ENCODE measurements at places on chromosomes 7 and 10.

- DNase-seq, result peak; percentile 61
Observed at GRCh38 chr7:26156451-26157420, 4.7 kb downstream of the NFE2L3 start.

GRCh38 chr7:54153462-54153861 is 388.7 kb upstream of the VSTM2A start:
- no peak for DNase-seq

DNA sequence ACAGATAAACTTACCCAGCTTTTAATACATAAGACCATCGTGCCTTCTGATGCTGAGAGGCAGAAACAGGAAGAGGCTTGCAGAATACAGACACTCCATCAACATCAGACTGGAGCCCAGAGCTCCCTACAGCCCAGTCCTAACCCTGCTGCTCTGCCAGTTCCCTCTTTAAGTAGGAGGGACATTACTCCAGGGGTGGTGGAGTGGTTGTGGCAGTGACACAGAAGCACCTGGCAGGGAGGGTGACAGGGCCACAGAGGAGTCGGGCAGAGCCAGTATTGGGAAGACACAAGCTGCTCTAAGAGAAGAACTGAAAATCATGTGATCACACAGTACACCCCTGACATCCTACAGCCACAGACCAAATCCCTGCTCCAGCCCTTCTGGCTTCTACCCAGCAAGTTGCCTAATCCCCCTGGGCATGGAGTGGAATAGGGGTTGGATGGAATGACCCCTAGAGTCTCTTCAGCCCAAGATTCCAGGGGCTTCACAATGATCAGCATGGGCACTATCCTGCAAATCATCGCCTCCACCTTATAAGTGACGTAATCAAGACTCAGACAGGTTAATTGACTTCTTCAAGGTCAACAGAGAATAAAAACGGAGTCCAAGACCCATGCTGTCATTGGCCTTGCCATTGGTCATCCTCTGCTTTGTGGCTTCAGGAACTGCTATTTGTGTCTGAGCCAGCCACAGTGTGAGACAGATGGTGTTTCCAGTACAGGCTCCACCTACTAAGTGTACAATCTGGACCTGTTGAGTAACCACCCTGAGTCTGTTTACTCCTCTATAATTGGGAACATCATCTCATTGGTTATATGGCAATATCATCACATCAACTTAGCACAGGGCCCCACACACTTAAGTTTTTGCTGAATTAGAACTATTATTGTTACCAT is 61.1 kb upstream of the ZMIZ1 start:
- no peak for DNase-seq

DNA sequence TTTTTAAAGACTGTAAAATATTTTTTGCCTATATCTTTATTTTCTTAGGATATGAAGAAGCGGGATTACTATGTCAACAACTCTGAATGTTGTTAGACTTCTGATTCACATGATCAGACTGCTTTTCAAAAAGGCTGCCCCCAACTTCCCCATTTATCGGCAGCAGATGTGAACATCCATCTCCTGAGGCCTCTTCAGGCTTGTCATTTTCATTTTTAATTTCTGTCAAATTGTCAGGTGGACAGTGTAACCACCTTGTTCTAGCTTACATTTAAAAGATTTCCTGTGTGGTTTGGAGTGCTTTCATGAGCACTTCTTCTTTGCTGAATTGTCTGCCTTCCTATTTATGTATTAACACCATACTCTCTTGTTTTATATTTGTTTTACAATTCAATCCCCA is 78.8 kb upstream of the GSDME start:
- DNase-seq, result peak; percentile 37

- no peak for DNase-seq
Observed at GRCh38 chr10:120521880-120522279, 64.9 kb downstream of the PLPP4 start.

- no peak for DNase-seq
Observed at GRCh38 chr7:72254455-72254854, 157.7 kb downstream of the CALN1 start.

GRCh38 chr7:121103086-121103485 is 114.6 kb downstream of the CPED1 start:
- no peak for DNase-seq

- no peak for DNase-seq
Observed at GRCh38 chr7:39125846-39126245, 148.1 kb downstream of the POU6F2 start.

DNA sequence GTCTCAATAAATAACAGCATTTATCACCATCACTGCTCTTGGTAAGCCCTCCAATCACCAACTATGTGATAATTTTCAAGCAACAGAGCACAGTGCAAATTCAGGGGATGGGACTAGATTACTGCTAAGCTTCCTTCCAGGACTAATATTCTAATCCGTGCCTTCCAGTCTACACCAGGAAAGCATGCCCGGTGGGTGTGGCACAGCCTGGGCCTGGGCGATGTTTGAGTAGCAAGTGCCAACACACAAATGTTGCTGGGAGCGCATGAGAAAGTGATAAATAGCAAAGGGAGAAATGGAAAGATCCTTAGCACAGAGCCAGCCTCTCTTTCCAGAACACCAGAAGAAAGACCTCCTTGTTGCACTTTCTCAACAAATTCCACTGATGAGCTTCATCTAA is 13.5 kb upstream of the TM9SF3 start:
- no peak for DNase-seq

DNA sequence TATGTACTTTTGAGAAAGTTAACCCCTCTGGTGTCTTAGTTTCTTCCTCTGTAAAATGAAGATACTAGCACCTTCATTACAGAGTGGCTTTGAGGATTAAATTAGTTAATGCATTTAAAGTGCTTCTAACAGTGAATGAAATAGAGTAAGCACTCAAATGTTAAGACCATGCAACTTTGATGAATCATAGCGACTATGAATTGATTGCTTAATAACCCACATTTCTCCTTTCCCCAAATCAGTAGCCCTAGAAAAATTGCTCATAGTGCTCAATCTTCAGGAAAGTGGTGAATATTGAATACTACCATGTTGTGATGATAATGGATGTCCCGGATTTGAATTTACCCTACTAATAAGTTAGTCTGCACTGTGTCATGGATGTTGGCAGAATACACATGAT is 48.1 kb downstream of the CD36 start:
- no peak for DNase-seq

DNA sequence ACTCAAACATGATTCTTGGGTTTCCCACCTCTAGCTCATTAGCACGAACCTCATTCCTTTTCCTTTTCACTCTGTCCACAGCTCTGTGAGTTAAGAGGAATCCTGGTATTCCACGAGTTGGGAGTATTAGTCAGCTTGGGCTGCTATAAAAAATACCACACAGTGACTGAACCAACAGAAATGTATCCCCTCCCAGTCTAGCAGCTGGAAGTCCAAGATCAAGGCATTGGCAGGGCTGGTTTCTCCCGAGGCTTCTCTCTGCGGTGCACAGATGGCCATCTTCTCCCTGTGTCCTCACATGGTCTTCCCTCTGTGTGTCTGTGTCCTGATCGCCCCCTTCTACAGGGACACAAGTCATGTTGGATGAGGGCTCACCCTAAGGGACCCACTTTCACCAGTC is 261.6 kb downstream of the TNS3 start:
- no peak for DNase-seq

DNA sequence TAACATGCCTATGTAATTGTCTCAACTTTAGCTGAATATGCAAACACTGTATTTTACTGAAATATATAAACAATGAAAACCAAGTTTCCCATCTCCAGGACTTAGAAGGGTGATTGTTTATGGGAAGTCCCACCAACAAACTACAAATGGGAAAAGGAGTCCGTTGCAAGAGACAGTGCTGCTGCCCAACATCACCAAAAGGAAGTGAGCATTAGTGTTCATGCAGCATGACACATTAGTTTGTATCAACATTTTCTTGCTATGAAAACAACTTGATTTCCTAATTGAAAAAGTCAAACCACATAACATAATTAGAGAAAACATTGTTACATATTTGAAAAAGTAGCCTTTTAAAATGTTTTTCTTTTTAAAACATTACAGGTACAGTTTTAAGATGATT is 138.5 kb downstream of the ZNF438 start:
- DNase-seq, result no peak

GRCh38 chr7:38000272-38000671 is 79.8 kb downstream of the EPDR1 start:
- DNase-seq, result no peak

GRCh38 chr7:82114237-82114636 is 329.3 kb downstream of the CACNA2D1 start:
- DNase-seq, result no peak

GRCh38 chr10:76017733-76018433 is 586.5 kb downstream of the LRMDA start:
- DNase-seq, result no peak

GRCh38 chr10:78442836-78443550 is 409.3 kb downstream of the RPS24 start:
- no peak for DNase-seq

DNA sequence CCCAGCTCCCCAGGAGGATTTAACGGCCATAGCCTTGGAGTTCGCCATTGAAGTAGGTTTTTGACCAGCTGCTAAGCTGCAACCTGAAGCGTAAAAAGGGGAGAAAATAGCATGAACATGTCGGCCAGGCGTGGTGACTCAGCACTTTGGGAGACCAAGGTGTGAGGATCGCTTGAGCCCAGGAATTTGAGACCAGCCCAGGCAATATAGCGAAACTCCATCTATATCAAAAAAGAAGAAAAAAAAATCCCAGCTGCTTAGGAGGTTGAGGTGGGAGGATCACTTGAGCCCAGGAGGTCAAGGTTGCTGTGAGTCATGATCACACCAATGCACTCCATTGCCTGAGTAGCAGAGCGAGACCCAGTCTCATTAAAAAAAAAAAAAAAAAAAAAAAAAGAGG is 32.2 kb upstream of the MCU start:
- DNase-seq, result no peak

DNA sequence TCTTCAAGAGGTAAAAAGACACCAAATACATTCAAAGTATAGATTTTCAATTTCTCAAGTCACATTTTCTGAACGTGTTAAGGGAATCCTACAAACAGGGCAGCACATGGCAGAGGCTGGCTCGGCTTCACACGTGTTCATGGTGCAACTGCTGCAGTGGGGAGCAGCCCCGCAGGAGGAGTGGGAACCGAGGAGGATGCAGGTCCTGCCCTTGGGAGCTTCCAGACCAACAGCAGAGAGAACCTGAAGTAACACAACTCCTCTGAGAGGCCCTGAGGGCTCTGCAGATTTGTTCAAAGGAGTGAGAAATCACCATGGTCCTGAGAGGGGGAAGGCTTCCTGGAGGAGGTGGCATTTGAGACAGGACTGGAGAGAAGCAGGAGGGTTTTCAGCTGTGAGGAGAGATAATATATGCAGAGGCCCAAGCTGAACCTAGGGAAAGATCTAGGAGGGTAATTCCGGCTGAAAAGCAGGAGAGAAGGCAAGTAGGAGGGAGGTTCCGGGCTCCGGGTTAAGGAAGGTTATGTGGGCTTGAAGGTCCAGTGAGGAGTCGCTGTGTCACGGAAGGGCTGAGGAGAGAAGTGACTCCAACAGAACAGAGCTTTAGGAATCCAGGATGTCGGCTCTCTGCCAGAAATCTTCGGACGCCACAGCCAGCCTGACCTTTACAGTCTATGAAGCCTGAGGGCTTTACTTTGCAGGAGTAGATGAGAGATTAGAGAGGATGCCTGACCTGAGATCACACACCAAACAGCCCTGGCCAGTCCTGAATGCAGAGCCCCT is 77.5 kb downstream of the GPR26 start:
- no peak for DNase-seq

- DNase-seq, result peak; percentile 19
Observed at GRCh38 chr10:27345455-27345920, 104.9 kb upstream of the ACBD5 start.

DNA sequence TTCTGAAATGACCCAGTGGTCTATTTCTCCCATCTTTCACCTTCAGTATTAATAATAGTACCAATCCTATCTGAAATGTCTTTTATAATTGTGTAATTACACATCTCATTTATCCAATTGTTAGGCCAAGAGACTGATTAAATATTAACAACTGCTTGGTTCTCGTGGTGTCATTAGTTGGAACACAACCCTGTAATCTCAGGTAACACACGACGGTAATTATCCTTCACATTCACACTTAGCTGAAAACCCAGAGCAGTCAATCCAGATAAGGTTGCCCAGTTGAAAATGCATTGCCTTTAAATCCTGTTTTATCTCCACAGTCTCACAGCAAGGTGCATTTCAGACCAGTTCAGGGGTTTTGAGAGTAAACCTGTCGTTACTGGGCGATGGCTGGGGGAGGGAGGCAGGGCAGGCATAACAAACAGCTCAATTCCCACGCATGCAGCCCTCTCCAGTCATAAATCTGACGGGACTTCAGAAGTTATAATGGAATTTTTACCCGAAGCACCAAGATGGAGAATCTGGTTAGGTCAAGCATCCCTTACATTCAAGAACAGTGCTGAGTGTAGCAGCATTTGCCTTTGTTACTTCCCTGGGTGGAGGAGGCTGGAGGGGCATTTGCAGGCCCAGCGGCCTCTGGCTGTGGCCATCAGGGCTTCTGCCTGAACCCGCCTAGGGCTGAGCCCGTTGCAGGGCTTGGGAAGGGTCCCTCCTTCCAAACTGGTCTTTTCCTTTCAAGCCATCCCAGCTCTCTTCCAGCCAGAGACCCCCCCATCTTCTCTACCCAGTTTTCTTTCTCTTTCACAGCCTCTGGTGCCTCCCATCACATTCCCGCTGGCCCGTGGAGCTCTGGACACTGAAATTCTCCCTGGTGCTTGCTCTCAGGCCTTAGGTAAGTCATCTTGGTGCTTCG is 201.0 kb upstream of the LYZL2 start:
- no peak for DNase-seq

DNA sequence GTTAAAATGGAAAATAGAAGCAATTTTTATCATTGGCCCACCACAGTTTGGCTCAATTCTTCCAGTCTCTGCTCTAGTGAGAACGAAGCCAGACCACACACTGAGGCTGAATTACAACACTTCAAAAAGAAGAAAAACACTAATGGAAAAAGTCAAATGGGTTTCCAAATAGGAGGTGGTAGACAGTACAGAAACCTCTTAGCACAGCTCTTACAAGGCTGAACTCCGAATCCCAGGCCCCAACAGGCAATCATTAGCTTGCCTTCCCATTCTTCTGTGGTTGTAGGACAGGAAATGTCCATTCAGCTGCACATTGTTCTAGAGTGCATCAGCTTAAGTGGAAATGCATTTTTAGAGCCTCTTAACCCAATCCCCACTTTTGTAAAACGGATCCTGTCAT is 115.1 kb upstream of the MEOX2 start:
- no peak for DNase-seq

- DNase-seq, result no peak
Observed at GRCh38 chr7:33692956-33693355, 212.4 kb upstream of the BMPER start.

GRCh38 chr7:106126170-106126938 is 14.2 kb upstream of the SYPL1 start:
- no peak for DNase-seq

GRCh38 chr10:48333856-48334255 is 27.4 kb downstream of the MAPK8 start:
- DNase-seq, result no peak

DNA sequence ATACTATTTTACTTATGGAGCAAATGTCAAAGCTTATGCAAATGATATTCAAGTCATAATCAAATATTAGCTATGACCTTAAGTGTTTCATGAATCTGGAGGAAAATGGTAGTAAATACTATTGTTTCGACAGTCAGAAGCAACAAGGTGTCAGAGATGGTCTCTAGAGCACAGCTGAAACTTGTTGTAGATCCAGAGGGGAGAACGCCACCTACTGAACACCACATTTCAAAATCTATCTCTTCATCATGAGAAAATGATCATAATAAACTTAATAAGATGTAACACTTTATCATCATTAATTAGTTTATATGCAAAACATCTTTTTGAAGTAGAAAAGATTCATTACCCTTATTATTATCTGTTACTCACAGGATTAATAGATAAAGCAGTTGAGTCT is 418.7 kb downstream of the GATA3 start:
- peak; percentile 10 for DNase-seq

All from GM20000 (cell line).